Mesenteric fat pad (tissue), 1 donor: ENCODE measurements at places on chromosomes 13 and 19.

GRCh38 chr13:99895444-99896368, 75.9 kb downstream of the ZIC5 start:
- DNase-seq = no peak

- DNase-seq = no peak
These were observed 16.0 kb upstream of the NWD1 start for GRCh38 chr19:16703677-16704076.

DNA sequence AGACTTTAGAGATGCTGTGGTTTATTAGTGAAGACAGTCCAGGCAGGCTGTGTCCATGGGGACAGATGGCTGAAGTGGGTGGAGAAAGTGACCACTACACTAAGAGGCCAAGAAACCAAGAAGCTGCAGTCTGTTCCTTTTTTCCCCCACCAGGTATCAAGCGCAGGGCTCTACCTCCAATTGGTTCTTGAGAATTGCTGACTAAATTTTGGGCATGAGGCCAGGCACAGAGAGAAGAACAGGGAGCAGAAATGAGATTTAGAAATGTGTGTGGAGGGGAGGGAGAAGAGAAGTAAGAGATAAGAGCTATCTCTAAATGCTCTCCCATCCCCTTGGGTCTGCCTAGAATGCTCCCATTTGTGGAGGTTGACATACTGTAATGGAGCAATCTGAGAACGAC, 12.3 kb upstream of the CYSLTR2 start:
- no peak for DNase-seq

- DNase-seq = no peak
These were observed 33.2 kb upstream of the MEDAG start for GRCh38 chr13:30872685-30873461.

- DNase-seq = no peak
These were observed 881.9 kb downstream of the SLITRK6 start for GRCh38 chr13:84917252-84917878.

GRCh38 chr13:47621931-47622330, 379.1 kb downstream of the SUCLA2 start:
- DNase-seq = no peak

GRCh38 chr13:20666948-20667347, 36.6 kb upstream of the IL17D start:
- DNase-seq = no peak

DNA sequence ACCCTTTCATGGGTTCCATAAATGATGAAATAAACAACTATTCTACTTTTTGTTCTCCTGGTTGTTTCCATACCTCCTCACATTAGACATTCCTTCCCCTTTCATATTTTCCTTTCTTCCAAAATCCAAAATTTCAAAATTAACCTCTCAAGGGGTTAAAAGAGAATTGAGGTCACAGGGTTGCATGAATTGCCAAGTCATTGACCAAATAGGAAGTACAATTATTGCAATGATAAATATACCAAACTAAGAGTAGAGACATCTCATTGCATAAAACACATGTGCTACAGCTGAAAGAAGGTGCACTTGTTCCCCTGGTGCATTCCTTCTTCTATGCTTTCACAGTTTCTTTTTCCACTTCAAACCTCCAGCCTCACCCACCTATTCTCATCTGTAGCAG, 136.1 kb downstream of the KCTD12 start:
- no peak for DNase-seq

GRCh38 chr19:39497996-39498797, 550 bp upstream of the DLL3 start:
- no peak for DNase-seq

DNA sequence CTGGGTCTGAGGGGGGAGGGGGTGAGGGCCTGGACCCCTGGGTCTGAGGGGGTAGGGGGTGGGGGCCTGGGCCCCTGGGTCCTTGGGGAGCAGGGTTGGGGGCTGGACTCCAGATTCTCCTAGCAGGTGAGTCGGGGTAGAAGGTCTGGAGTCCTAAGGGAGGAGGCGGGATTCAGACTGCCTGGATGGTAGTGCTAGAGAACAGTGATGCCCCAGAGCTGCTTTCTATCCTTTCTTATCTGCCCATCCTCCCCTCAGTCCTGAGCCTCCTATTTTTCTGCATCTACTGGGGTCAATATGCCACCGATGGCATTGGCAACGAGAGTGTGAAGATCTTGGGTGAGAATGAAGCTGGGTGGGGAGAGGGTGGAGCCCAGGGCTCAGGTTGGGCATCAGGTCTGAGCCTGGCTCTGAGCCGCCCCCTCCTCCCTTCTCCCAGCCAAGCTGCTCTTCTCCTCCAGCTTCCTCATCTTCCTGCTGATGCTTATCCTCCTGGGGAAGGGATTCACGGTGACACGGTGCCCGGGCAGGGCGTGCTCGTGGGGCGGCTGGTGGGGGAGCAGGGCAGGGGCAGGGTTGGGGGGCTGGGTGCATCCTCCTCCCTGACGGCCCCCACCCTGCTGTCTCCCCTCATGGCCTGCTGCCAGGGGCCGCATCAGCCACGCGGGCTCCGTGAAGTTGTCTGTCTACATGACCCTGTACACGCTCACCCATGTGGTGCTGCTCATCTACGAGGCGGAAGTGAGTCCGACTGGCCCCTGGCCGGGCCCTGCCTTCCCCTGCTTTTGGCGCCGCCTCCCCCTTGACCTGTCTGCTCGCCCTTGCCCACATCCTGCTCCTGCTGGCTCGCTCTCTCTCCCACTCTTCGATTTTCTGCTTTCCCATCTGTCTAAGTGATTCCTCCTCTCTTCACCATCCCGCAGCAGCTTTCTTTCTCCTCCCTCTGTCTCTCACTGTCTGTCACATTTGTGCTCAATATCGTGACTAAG, 3.4 kb downstream of the TMEM145 start:
- no peak for DNase-seq

- DNase-seq = no peak
These were observed 113.6 kb upstream of the MBNL2 start for GRCh38 chr13:97108530-97108900.

DNA sequence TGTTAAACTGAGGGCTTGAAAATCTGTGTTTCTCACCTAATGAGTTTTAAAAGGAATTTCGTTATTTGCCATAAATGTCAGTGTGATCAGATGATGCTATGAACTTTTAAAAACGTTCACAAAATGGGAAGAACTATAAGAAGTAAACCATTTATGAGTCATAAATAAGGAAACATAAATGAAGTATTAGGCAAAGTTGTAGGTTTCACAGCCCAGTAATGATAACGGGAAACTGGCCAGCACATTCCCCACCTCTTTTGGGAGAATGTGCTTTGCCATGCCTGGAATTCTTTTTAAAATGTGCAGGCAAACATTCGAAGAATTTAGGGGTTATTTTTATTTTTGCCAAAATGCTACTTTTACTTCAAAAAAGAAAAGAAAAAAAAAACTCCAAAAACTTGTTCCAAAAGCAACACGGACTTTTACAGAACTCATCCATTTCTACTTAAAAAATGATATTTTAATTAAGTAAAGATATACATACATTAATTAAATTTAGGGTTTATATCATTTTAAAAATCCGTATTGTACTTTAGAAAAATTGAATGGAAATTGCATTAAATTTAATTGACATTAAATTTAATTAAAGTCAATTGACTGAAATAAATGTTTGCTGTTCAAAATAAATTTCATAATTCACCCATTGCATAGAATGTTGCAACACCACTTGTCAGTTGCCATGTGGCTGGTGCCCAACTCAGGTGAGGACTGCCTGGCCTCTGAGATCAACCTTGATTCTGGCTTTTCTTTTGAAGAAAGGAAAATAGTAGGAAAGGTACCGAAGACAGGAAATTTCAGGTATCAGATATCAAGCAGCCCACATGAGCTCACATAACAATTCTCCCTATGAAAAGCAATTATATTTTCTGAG, 1198.5 kb downstream of the EFNB2 start:
- DNase-seq = no peak

- DNase-seq = no peak
These were observed 491.0 kb downstream of the TBC1D4 start for GRCh38 chr13:74990992-74991391.

DNA sequence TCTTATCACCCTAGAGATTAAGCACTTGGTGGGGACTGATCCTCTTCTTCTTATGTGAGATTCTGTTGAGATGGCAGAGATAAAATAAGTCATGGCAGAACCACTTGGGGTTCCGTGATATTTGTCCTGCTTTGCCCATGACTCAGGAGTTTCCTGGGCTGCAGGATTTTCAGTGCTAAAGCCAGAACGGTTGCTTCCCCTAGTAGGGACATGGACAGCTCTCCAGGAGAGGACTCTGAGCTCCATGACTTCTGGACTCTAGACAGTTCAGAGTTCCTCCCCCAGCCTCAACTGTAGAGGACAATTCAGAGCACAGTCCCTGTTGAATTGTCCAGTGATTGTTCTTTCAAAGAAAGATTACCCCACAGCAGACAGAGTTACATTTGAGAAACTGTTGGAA, 98.8 kb downstream of the OLFM4 start:
- DNase-seq = no peak

GRCh38 chr13:32695602-32696250, 109.5 kb downstream of the PDS5B start:
- DNase-seq = no peak

- no peak for DNase-seq
These were observed 11.9 kb downstream of the LTBP4 start for GRCh38 chr19:40612831-40613689.

DNA sequence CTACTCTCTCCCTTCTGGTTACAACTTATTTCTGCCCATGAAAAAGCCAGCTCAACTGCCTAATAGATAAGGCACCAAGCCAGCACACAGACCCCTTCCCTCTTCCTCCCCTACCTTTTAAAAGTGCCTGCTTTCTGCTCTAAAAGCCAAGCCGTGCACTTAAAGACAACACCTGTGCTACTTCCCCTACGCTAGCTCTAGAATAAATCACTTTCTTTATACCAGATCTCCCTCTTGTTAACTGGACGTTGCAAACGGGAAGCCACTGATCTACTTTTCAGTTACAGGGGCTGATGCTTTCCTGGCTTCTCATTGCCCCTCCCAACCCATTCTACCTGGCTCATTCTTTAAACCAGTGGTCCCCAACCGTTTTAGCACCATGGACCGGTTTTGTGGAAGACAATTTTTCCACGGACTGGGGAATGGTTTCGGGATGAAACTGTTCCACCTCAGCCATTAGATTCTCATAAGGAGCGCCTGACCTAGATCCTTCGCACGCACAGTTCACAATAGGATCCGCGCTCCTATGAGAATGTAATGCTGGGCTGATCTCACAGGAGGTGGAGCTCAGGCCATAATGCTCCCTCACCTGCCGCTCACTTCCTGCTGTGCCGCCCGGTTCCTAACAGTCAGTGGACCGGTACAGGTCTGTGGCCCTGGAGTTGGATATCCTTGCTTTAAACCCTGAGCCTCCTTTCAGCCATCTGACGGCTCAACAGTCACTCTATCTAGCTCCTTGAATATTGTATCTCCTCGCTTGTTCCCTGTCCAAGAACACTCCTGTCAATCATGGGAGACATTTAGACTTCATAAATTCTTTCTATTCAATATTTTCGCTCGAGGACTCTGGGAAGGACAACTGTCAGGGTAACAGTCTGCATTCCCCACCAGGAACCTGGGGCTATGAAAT, 841 bp upstream of the ZNF223 start:
- no peak for DNase-seq

DNA sequence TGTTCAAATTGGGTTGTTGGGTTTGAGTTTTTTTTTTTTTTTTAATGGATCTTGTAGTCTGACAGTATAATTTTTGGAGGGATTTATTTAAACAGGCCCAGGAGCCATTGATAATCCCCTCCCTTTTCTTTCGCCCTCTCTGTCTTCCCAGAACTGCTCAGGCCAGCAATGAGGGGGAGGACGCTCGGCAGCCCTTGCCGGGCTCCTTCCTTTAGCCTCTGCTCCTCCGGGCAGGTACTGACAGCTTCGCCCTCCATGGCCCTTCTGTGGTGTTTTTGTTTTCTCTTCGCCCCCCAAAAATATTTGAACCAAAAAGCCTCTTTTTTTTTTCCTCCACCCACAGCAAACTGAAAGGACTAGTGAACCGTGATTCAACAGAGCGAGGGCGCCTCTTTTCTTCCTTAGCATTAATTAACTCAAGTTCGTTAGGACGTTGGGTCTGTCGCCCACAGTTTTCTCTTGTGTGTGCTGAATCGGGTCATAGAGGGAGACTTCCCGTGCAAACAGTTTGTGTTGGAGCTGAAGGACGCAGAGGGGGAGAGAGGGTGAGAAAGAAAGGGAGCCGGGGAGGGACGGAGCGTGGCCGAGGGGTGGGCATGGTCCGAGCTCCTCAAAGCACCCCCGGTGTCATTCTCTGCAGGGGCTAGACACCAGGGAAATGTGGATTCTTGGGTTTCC, 21.5 kb downstream of the NFIX start:
- DNase-seq = no peak

DNA sequence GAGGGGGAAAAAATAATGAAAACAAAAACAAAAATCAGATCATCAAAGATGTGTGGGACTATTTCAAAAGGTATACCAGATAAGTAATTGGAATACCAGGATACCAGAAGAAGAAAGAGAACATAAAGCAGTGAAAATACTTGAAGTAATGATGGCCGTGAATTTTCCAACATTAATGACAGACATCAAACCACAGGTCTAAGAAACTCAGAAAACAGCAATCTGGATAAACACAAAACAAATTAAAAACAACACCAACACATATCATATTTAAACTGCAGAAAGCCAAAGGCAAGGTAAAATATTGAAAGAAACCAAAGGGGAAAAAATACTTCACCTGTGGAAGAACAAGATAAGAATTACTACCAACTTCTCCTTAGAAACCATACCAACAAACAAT, 24.2 kb upstream of the UFM1 start:
- no peak for DNase-seq

- peak; percentile 89 for DNase-seq
These were observed at the start of gene CD37 for GRCh38 chr19:49335071-49335783. TSS of gene CD37 (plus strand) at chr19:49335406. CDS start at chr19:49335541, 135 bp downstream.

- no peak for DNase-seq
These were observed 10.3 kb upstream of the OR10H1 start for GRCh38 chr19:15825753-15826152.

DNA sequence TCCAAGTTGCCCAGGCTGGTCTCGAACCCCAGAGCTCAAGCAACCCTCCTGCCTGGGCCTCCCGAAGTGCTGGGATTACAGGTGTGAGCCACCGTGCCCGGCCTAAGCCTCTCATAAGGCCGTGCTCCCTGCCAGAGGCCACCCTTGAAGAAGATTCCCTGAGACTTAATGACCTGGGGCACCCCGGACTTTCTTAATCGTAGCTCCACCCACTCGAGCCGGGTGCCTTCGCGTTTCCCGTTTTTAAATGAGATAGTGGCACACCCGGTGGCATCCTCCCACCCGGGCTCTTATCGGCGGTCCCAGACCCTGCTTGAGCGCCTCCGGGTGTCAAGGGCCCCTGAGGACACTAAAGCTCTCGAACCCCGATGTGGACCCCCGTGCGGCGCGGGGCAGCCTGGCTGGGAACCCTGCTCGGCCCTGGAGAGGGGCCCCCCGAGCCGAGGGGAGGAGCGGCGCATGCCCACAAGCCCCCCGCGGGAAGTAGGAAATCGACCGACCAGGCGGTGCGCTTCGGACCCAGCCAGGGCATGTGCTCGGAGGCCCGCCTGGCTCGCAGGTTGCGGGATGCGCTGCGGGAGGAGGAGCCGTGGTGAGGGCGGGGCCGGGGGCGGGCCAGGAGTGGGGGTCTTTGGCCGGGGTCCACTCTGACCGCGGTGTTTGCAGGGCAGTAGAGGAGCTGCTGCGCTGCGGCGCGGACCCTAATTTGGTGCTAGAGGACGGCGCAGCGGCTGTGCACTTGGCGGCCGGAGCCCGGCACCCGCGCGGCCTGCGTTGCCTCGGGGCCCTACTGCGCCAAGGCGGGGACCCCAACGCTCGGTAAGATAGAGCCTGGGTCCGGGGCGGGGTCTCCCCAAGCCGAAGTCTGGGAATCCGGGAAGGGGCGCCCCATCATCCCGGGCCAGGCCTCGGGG, at the start of gene ANKLE1:
ANKLE1 (plus strand) TSS at position 511 of the 914 bp plus-strand sequence; CDS start at position 531, 20 bp downstream.
- DNase-seq = no peak
